Breast epithelium (tissue), 4 donors: ENCODE measurements at places on chromosomes 6 and 20. TPM values are rescaled to one million over a fixed set of nuclear protein-coding genes. Genes with fewer than 3 reads are reported as not detected.

- H3K4me3 ChIP-seq, result no peak overlapping the region
- no peaks in the 10 kb centered on the region for H3K4me1 ChIP-seq
- no peak overlapping the region for H3K27ac ChIP-seq
- no peak for DNase-seq
- H3K27me3 ChIP-seq, result no peaks in the 10 kb centered on the region
Measured at GRCh38 chr20:14512839-14513238, 175.4 kb upstream of the FLRT3 start.

GRCh38 chr6:31268836-31269235, 3.1 kb downstream of the HLA-C start:
- no peaks in the 10 kb centered on the region for H3K36me3 ChIP-seq
- H3K27ac ChIP-seq, result no peak overlapping the region
- no peaks in the 10 kb centered on the region for H3K27me3 ChIP-seq
- H3K4me1 ChIP-seq, result no peaks in the 10 kb centered on the region

The PDE10A gene
- total RNA-seq, result 22.0 TPM

DNA sequence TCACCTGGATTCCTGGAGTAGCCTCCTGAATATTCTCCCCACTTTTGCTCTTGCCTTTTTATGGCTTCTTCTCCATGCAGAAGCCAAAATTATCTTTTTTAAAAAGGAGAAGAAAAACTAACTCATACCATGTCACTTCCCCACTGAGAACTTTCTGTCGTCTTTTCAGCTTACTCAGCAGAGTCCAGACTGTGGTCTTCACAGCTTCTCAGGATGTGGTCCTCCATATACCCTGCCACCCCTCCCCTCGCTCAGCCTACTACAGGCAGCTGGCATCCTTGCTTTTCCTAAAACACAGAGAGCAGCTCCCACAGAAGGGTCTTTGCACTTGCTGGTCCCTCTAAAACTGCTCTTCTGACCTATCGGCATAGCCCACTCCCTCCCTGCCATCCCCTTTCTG, 89.4 kb upstream of the ISM1 start:
- H3K36me3 ChIP-seq, result no peaks in the 10 kb centered on the region
- no peak overlapping the region for H3K4me3 ChIP-seq
- no peak for DNase-seq
- H3K27ac ChIP-seq, result no peak overlapping the region
- H3K27me3 ChIP-seq, result no peaks in the 10 kb centered on the region
- H3K4me1 ChIP-seq, result no peaks in the 10 kb centered on the region

- no peak for DNase-seq
- no peak overlapping the region for H3K27ac ChIP-seq
- no peaks in the 10 kb centered on the region for H3K27me3 ChIP-seq
Measured at GRCh38 chr6:39790772-39791171, 1.4 kb upstream of the DAAM2 start.

GRCh38 chr20:37990571-37991151, 42.6 kb downstream of the TTI1 start:
- peak; percentile 61 for DNase-seq
- H3K27me3 ChIP-seq, result no peaks in the 10 kb centered on the region
- peaks cover 3% of the 10 kb centered on the region for H3K36me3 ChIP-seq
- no peaks in the 10 kb centered on the region for H3K4me1 ChIP-seq
- no peak overlapping the region for H3K4me3 ChIP-seq
- no peak overlapping the region for H3K27ac ChIP-seq

The ANKEF1 gene
- total RNA-seq, result 3.6 TPM

The ENPP4 gene
- total RNA-seq, result 18.2 TPM

The SIRPD gene
- not detected for total RNA-seq

The ENPP5 gene
- total RNA-seq, result 28.1 TPM

DNA sequence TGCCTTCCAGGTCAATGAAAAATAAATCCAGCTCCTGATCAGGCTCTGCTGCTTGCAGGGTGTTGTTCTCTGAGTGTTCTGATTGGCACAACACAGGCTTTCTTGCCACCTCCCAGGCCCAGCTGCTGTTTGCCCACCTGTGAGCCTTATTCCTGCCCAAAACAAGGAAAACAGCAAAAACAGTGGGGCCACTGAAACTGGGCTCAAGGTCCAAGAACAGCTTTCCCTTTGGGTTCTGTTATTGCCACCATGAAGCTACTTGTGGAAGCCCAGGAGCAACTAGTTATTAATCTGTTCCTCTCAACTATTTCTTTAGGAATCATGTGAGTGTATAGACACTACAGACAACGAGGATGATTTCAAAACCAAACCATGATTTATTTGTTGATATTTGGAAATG, 159.1 kb downstream of the PLCB1 start:
- no peaks in the 10 kb centered on the region for H3K36me3 ChIP-seq
- no peak for DNase-seq
- no peaks in the 10 kb centered on the region for H3K4me1 ChIP-seq
- no peak overlapping the region for H3K4me3 ChIP-seq

The TULP1 gene
- total RNA-seq, result not detected

The LHFPL5 gene
- total RNA-seq, result not detected

DNA sequence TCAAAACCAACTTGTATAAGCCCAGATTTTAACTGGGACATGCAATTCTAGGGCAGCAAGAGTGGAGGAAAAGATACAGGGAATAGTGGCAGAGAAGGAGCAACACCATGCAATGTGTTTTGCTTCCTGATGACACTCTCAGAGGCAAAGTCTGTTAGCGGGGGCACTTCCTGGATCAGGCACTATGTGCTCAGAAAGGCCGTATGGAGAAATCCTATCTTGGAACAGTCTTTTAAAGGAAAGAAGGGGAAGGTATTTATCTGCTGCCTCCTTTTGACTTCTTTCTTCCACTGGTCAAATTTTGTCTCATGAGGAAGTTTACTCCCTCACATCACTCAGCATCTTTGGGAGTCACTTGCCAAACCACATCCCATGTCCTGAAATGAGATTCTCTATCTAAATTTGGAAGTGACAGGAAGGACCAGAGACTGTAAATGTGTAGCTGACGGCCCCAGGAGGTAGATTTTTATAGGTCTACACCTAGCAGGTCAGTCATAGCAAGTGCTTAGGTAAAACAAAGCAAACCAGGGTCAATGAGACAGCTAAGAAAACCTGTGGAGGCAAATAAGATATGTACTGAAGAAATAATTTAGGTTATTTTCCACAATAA, 91.7 kb upstream of the ELOVL5 start:
- H3K36me3 ChIP-seq, result no peaks in the 10 kb centered on the region
- H3K27ac ChIP-seq, result peak overlapping the region; percentile 73
- H3K27me3 ChIP-seq, result no peaks in the 10 kb centered on the region
- H3K4me3 ChIP-seq, result no peak overlapping the region

GRCh38 chr6:113903666-113904330, 46.7 kb downstream of the MARCKS start:
- H3K27me3 ChIP-seq, result no peaks in the 10 kb centered on the region
- peak overlapping the region; percentile 33 for H3K27ac ChIP-seq
- no peaks in the 10 kb centered on the region for H3K36me3 ChIP-seq

DNA sequence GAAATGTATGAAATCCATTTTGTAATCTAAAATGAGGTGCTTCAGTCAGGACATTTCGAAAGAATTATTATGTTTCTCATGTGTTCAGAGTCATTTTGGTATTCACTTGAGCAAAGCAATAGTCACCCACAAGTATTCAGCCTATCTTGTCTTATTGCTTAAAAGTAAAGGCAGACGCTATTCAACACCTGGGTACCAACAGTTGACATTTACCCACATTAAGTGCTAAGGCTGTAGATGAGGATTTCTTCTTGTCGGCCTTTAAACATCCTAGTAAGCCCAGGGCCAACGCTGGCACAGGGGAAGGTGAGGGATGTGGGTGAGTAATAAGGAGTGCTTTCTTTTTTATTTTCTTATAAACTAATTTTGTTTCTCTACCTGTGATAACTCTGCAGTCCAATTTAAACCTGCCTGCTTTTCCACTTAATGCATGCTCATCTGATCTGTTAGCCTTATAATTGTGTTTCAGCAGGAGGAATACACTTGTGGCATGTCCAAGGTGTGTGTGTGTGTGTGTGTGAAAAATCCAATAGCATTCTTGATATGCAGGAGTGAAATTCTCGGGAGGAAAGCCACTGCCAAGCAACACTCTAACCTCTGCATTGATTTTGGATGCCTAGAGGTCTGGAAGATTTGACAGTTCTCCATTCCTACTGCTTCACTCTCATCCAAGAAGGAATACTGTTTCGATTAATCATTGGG, 252.0 kb downstream of the SOX4 start:
- DNase-seq, result no peak
- no peaks in the 10 kb centered on the region for H3K4me1 ChIP-seq
- no peaks in the 10 kb centered on the region for H3K36me3 ChIP-seq
- H3K4me3 ChIP-seq, result no peak overlapping the region
- H3K27ac ChIP-seq, result no peak overlapping the region

DNA sequence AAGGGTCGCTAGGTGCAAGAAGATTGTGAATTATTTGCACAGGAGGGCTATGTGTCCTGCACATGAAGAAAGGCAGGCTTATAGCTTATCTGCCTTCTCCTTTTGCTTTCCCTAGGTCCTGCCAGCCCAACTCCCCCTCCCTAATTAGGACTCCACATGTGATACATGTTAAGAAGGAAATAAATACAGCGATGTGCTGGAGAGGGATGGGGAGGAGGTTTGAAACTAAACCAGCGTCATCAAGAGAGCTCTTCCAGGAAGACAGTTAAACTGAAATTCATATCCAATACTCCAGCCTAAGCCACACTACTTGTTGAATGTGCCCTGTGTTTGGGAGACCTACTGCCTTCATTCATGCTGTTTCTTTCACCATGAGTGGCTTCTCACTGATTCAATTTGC, 34.9 kb upstream of the UTRN start:
- no peaks in the 10 kb centered on the region for H3K4me1 ChIP-seq
- no peak for DNase-seq
- H3K36me3 ChIP-seq, result no peaks in the 10 kb centered on the region
- no peaks in the 10 kb centered on the region for H3K27me3 ChIP-seq
- H3K4me3 ChIP-seq, result no peak overlapping the region
- H3K27ac ChIP-seq, result no peak overlapping the region

DNA sequence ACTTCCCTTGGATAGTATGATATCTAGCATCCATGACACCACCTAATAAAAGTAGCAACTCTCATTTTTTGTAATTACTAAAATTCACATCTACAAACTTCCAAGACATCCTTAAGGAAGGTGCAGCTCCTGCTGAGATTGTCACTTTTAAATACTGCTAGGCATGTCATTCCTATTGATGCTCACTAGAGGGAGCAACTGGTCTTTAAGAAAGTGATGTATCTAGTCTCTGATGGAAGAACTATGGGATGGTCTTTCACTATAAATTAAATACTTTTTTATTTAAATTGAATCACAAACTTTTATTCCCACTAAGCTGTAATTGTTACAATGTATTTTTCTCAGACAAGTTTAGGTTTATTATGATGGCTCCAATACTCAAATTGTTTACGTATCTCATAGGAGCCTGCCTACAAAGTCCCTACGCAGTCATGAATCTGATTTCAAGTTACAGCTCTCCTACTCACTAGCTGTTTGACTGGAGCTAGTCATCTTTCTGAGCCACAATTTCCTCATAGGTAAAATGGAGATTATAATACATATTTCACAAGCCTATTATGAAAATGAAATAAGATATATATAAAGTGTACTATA, 8.1 kb upstream of the TSPYL1 start:
- H3K27me3 ChIP-seq, result no peaks in the 10 kb centered on the region
- no peak overlapping the region for H3K27ac ChIP-seq
- no peak overlapping the region for H3K4me3 ChIP-seq
- no peaks in the 10 kb centered on the region for H3K36me3 ChIP-seq
- H3K4me1 ChIP-seq, result no peaks in the 10 kb centered on the region

- no peaks in the 10 kb centered on the region for H3K27me3 ChIP-seq
- no peak for DNase-seq
- no peak overlapping the region for H3K27ac ChIP-seq
Measured at GRCh38 chr6:38453861-38454260, 185.9 kb downstream of the BTBD9 start.

The IPCEF1 gene
- total RNA-seq, result 3.7 TPM

- no peaks in the 10 kb centered on the region for H3K27me3 ChIP-seq
- no peaks in the 10 kb centered on the region for H3K4me1 ChIP-seq
- no peak for DNase-seq
- H3K4me3 ChIP-seq, result no peak overlapping the region
- no peak overlapping the region for H3K27ac ChIP-seq
Measured at GRCh38 chr6:167952512-167952859, 45.0 kb upstream of the KIF25 start.

- H3K27ac ChIP-seq, result no peak overlapping the region
- H3K4me1 ChIP-seq, result no peaks in the 10 kb centered on the region
- H3K27me3 ChIP-seq, result no peaks in the 10 kb centered on the region
- no peak overlapping the region for H3K4me3 ChIP-seq
- no peaks in the 10 kb centered on the region for H3K36me3 ChIP-seq
Measured at GRCh38 chr6:35376281-35376680, 33.9 kb downstream of the PPARD start.

DNA sequence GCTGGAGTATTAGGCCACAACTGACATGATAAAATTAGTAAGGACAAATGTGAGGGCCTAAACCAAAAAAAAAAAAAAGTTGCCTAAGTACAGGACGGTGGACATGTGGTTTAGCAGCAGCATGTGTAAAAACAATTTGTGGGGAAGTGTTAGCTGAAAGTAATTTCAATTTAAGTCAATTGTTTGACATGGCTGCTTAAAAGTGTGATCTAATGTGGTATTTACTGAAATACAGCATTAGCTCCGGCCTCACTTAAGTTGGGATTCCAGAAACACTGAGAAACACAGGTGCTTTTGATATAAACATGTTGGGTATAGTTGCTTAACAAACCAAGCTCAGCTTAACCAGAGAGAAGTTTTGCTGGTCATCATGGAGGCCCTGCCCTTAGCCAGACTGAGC, 119.7 kb downstream of the FYN start:
- no peak for DNase-seq
- no peaks in the 10 kb centered on the region for H3K27me3 ChIP-seq
- H3K36me3 ChIP-seq, result no peaks in the 10 kb centered on the region
- no peaks in the 10 kb centered on the region for H3K4me1 ChIP-seq
- H3K4me3 ChIP-seq, result no peak overlapping the region

DNA sequence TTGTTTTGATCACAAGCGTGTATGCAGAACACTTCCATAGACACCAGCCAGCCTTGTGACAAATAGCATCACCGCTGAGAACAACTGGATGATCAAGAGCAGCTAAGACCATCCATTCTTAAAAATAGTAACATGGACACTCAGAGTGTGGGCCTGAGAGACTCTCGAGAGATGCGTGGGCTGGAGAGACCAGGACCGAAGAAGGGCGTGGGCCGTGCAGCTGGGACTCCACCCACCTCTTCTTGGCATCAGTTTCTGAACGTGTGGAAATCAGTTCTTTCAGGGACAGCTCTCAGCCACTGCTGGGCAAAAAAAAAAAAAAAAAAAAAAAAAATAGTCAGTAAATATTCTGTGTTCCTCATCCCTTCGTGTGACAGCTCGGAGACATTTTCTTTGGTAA, 314.5 kb upstream of the CDH4 start:
- H3K4me3 ChIP-seq, result no peak overlapping the region
- no peak overlapping the region for H3K27ac ChIP-seq
- no peaks in the 10 kb centered on the region for H3K27me3 ChIP-seq

The FOXA2 gene
- total RNA-seq, result not detected

The COL21A1 gene
- total RNA-seq, result 1.5 TPM

The PLTP gene
- total RNA-seq, result 78.3 TPM
